Lower lobe of right lung (tissue), 2 donors: ENCODE measurements at places on chromosomes 3 and 15. TPM values are rescaled to one million over a fixed set of nuclear protein-coding genes. Genes with fewer than 3 reads are reported as not detected.

Gene MYO5C
- total RNA-seq = 74.7 TPM

DNA sequence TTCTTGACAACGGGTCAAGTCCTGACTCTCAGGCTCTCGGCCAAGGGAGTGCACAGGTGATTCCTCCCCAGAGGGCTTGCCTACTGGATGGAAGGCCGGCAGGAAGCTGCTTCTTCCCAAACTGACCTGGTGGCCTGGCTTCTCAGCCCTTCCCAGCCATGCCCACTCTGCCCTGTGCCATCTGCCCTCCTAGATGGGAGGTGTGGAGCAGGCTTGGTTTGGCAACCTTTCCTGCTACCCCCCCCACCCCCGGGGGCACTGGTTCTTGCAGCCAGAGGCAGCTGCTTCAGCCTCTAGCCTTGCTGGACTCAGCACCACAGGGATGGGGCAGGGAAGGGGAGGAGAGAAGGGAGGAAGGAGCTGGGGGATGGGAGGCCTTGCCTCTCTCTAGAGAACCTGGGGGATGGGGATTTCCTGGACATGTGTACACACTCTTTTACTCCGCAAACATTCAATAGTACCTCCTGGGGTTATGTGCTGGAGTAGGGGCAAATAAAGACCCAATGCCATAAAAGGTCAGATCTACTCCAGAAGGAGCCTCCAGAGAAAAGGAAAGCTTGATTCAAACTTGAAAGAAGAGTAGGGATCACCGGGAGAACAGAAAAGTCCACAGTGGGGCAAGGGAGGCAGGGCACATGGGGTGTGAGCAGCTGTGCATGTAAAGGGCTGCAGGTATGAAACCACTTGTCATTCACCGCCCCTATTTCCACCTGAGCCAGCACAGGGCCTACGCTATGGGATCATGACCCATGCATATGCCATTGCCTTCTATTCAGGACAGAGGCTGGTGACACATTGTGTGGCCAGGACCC lies 4.2 kb upstream of the DAPK2 start:
- no peak overlapping the region for H3K4me3 ChIP-seq
- H3K27ac ChIP-seq = no peak overlapping the region
- no peak for DNase-seq
- H3K36me3 ChIP-seq = no peaks in the 10 kb centered on the region

DNA sequence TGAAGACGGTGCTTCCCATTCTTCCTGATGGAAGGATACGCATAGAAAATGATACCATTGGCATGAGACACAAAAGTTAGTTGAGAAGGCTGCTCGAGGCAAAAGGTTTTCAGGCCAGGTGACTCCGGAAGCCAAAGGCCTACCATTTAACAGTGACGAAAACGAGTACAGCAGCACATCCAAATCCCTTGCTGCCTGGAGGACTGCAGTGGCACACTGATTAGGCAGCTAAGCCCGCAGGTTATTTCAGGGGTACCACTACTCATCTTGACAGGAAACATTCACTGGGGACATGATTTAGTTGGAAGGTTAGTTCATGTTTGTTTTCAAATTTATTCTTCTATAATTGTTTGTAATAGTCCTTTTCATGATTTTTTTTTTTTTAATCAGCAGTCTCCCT lies 59.9 kb upstream of the BCHE start:
- H3K27me3 ChIP-seq = no peaks in the 10 kb centered on the region
- H3K36me3 ChIP-seq = no peaks in the 10 kb centered on the region
- no peaks in the 10 kb centered on the region for H3K4me1 ChIP-seq
- no peak for DNase-seq
- H3K4me3 ChIP-seq = no peak overlapping the region

DNA sequence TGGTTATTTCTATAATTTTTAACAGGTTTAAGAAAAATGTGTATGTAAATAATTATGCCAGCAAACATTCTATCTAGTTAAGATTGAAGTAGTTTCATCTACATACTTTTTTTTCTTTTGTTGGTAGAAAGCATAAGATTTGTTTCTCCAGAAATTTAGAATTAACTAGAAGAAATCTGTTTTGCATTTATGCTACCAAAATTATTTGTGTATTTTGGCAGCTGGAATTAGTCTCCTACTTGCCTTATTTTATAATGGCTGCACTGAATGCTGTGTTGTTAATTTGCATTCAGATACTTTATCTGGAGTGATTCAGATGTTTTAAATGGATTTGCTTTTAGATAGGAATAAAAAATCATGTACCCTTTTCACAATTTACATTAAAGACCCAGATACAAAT lies 100.2 kb upstream of the NAALADL2 start:
- no peaks in the 10 kb centered on the region for H3K36me3 ChIP-seq
- no peak overlapping the region for H3K4me3 ChIP-seq
- no peaks in the 10 kb centered on the region for H3K27me3 ChIP-seq
- no peak overlapping the region for H3K27ac ChIP-seq
- no peak for DNase-seq

GRCh38 chr3:188796122-188796631 lies 375.6 kb upstream of the TPRG1 start:
- H3K4me1 ChIP-seq = peaks cover 22% of the 10 kb centered on the region
- DNase-seq = no peak
- H3K4me3 ChIP-seq = no peak overlapping the region
- H3K27me3 ChIP-seq = no peaks in the 10 kb centered on the region
- H3K36me3 ChIP-seq = no peaks in the 10 kb centered on the region

- no peak overlapping the region for H3K27ac ChIP-seq
- no peak for DNase-seq
- no peak overlapping the region for H3K4me3 ChIP-seq
Observed at GRCh38 chr15:67931861-67932260, 92.0 kb upstream of the RNU6-1 start.
